Trophoblast cell (in vitro differentiated cells and primary cell): ENCODE measurements at places on chromosomes 7 and 10.
A peak's percentile ranks its signal among the peaks of the same experiment; 100 is the strongest.

DNA sequence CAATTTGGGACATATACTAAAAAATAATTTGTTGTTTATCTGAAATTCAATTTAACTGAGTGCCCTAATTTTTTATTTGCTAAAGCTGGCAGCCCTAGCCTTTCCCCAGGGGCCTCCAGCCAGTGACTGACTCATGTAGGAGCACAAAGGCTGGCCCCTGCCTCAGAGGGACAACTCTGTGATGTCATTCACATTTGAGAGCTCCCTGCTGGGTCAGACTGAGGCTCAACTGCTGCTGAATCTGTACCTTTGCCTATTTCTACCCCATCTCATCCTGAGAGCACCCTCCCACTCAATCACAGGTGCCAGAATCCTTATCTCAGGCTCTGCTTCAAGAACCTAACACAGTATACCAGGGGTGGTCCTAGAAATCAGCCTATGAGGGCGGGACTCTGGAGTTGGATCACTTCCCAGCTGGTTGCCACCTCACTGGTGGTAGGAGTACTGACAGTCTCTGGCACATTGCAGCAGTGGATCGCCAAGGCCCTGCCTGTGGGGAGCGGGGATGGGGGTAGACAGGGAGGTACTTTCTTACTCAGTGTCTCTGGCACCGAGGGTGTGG lies 11.6 kb downstream of the GCK start:
- H3K36me3 ChIP-seq: no peaks in the 10 kb centered on the region
- no peak overlapping the region for H3K27ac ChIP-seq
- H3K27me3 ChIP-seq: peaks cover 2% of the 10 kb centered on the region

- DNase-seq: no peak
- H3K4me1 ChIP-seq: peaks cover 6% of the 10 kb centered on the region
- no peak overlapping the region for H3K27ac ChIP-seq
- no peaks in the 10 kb centered on the region for H3K27me3 ChIP-seq
- no peaks in the 10 kb centered on the region for H3K36me3 ChIP-seq
Measured at GRCh38 chr10:15469111-15469510, 98.0 kb upstream of the FAM171A1 start.

- H3K4me1 ChIP-seq: peaks cover 3% of the 10 kb centered on the region
- H3K27me3 ChIP-seq: no peaks in the 10 kb centered on the region
- no peak for DNase-seq
Measured at GRCh38 chr10:123797813-123798212, 93.8 kb downstream of the CPXM2 start.

- no peak for DNase-seq
- no peak overlapping the region for H3K27ac ChIP-seq
- H3K4me1 ChIP-seq: no peaks in the 10 kb centered on the region
Measured at GRCh38 chr7:98339043-98339442, 57.6 kb downstream of the BRI3 start.

DNA sequence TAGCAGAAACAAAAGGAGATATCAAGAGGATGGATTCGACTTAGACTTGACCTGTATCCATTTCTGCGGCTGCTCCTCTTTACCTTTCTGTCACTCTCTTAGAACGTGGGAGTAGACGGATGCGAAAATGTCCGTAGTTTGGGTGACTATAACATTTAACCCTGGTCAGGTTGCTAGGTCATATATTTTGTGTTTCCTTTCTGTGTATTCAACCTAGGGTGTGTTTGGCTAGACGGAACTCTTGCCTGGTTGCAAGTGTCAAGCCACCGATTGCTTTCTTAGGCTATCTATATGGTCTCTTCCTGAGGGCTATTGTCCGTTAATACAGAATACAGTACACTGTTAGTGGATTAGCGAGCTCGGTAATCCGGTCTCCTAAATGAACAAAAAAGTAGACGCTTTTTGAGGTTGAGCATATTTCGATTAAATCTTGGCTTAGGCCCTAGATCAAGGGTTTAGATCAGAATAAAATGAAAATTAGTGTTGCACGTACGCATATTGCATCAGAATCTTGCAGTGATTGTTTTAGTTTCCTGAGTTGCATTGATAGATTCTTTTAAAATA lies 1.2 kb downstream of the PTEN start:
- peak overlapping the region; percentile 100 for H3K27ac ChIP-seq
- no peak for DNase-seq

GRCh38 chr7:79610748-79611304 lies 157.4 kb upstream of the MAGI2 start:
- H3K27ac ChIP-seq: peak overlapping the region; percentile 63
- no peaks in the 10 kb centered on the region for H3K36me3 ChIP-seq
- H3K4me1 ChIP-seq: peaks cover 2% of the 10 kb centered on the region
- H3K27me3 ChIP-seq: no peaks in the 10 kb centered on the region

DNA sequence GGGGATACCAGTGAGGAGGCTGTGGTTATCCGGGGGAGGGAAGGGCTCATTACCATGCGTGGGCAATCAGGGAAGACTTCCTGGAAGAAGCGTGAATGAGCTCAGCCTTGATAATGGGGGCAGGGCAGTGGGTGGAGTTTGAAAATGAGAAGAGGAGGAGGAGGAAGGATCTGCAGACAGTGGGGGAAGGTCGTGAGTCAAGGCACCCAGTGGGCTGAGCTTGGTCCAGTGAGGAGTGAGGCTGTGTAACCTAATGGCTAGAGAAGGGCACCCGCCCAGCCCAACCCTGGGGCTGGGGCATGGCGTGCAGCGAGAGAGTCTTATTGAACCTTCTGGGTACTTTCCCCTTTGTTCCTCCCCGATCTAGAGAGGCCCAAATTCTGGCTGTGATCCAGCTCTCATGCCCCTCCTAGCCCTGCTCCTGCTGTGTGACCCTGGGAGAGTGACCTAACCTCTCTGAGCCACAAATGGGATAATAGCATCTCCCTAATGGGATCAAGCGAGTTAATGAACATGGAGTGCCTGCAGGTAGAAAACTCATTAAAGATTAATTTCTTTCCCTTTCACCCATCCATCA lies 31.5 kb downstream of the CLIP2 start:
- H3K36me3 ChIP-seq: no peaks in the 10 kb centered on the region
- H3K4me1 ChIP-seq: no peaks in the 10 kb centered on the region
- no peak overlapping the region for H3K4me3 ChIP-seq

- DNase-seq: no peak
- no peaks in the 10 kb centered on the region for H3K4me1 ChIP-seq
- H3K36me3 ChIP-seq: no peaks in the 10 kb centered on the region
- H3K27ac ChIP-seq: no peak overlapping the region
- no peak overlapping the region for H3K4me3 ChIP-seq
Measured at GRCh38 chr10:69892816-69893215, 91.1 kb downstream of the COL13A1 start.

DNA sequence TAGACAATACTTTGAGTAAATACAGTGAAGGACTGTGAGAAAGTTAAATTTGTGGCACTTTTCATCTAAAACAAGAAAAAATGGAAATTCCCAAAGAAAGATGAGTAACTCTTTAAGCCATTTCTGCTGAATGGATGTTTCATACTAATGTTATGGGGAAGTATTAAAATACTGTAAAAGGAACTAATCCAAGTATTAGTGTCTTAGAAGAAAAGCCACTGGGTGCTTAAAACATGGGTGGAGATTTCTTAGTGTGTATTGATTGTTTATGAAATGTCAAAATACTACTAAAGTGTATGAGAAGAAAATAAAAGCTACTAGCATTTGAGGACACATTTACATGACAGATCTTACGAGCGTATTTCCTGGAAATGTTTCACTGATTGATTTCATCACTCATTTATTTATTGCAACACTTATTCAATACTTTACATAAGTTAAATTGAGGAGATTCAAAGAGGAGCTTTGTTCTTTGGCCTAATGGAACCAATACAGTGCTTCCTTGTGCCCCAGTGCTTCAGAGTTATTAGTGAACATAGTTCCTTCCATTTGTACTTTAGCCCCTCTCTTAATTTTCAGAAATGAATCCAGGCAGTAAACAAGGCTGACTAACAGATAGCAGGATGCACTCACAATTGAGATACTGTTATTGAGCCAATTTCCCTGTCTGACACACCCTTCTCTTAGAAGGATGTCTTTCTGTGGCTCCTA lies 155.5 kb upstream of the AHR start:
- no peak overlapping the region for H3K4me3 ChIP-seq
- no peaks in the 10 kb centered on the region for H3K36me3 ChIP-seq
- H3K27me3 ChIP-seq: no peaks in the 10 kb centered on the region
- H3K27ac ChIP-seq: no peak overlapping the region
- DNase-seq: peak; percentile 40
- no peaks in the 10 kb centered on the region for H3K4me1 ChIP-seq

DNA sequence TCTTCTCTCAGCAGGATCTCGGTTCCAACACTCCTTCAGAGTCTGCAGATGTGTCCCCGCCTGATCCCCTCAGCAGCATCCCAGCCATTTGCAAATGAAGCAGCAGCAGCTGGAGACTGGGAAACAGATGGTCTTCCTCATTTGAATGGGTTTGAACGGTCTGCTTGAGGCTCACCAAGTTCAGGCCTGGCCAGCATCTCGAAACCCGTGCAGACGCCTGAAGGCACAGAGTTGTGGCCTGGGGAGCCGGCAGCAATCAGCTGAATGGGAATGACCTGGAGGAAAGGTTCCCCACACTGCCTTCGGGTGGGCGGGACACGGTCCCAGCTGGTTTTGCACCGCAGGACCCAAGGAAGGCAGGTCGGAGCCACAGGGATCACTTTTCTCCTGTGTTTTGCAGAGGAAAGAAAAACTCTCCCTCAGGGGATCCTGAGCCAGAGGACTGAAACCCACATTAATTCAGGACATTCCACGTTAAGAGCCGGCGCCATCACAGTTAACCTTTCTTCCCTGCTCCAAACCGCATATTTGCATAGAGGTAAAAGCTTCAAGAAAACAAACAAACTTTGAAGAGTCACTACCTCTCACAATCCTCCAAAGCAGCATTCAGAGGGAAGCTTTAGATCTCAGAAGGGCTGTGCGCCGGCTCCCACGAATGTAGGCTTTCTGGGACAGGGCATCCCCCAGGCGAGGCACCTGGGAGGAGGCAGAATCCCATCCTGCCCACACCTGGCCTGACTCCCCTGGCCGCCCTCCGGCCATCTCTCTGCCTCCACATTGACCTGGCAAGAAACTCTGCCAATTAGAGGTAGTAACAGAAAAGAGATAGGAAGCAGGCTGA lies 17.7 kb downstream of the FGFR2 start:
- no peaks in the 10 kb centered on the region for H3K27me3 ChIP-seq
- peaks cover 33% of the 10 kb centered on the region for H3K4me1 ChIP-seq
- H3K4me3 ChIP-seq: no peak overlapping the region
- no peak for DNase-seq
- peak overlapping the region; percentile 60 for H3K27ac ChIP-seq
